Stimulated activated memory B cell treated with anti-CD40 and anti-IgM and Interleukin-4, amounts not matched to agents 10 μg/mL and 1 μg/mL and 100 μg/mL, for 72 hours (primary cell): ENCODE measurements at places on chromosomes 6 and 20.

DNA sequence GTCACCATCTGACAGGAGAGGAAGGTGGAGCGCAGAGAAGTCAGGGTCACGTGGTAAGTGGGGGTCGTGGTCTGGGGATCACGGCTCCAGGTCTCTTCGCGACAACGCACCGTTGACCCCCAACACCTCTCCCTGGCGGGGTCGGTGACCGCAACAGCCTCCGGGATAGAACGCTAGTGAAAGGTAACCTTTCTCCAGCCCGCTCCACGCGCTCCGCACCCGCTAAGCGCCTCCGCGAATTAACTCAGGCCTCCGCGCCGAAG, 600 bp upstream of the SYNJ2 start:
- no peak for ATAC-seq

DNA sequence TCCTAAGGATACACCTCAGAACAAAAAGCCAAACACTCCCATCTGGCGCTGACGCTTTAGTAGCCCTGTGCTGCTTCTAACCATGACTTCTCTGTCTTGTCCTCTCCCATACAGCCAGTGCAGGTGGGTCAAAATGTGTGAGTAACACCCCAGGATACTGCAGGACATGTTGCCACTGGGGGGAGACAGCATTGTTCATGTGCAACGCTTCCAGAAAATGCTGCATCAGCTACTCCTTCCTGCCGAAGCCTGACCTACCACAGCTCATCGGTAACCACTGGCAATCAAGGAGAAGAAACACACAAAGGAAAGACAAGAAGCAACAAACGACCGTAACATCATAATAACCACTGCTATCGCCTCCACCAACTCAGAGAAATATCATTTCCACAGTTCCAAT, 1.4 kb downstream of the DEFB132 start:
- no peak for ATAC-seq

GRCh38 chr20:53085720-53086119, 113.6 kb downstream of the TSHZ2 start:
- ATAC-seq, result peak; percentile 87

- no peak for ATAC-seq
Observed at GRCh38 chr6:154329350-154330170, 27.0 kb downstream of the IPCEF1 start.

DNA sequence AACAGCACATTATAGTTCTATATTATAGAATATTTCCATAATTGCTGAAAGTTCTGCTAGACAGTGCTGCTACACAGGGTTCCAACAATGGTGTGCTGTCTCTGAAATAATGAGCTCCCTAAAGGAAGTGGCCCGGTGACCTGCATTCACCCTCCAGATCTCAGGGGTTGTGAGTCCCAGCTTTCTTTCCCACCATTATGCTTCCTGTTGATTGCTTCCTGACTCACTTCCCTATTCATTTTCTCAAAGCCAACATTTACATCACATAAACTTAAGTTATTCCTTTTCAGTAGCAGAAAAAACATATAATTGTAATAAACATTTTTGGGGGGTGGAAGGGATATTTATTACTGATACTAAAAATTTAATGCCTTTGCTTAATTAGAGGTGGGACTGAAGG, 12.9 kb upstream of the CCN6 start:
- no peak for ATAC-seq

- no peak for ATAC-seq
Observed at GRCh38 chr20:5524896-5525295, 208.1 kb upstream of the PROKR2 start.

- no peak for ATAC-seq
Observed at GRCh38 chr20:51594236-51595057, 51.9 kb upstream of the NFATC2 start.

DNA sequence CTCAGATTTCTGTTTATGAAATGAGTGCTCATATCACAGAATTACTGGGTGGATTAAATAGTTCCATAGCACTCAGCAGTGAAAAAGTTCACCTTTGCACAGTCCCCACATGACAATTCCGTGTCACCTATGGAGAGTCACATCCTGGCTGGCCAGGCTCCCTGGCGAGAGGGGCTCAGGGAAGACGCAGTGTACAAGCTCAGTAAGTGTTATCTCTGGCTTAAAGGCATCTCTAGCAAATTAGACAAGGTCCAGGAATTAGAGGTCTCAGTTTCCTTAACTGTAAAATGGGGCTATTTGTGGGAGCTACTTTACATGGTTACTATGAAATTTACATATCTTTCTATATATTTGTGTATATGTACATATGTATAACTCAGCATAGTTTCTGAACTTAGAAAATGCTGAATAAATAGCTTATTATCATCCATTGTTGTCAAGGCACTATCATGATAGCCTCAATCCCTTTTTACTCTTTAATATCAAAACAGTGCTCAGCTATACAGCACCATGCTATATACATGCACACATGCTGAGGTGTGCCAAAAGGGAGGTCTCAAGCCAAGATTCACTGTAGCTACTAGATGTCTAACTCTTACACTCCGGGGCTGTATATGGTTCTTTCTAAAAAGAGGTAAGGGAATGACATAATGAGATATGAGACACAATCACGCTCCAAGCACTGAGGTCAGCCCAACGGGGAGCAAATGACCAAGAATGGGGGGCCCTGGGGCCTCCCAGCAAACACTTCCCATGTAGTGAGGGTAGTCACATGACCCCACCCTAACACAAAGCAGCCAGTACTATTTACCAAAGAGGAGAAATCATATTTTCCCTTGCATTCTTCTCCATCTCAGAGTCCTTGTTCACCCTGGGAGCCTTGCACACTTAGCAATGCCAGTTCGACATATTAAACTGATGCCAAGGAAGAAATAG, 59.4 kb downstream of the SLC22A23 start:
- ATAC-seq, result no peak

- no peak for ATAC-seq
Observed at GRCh38 chr6:85416049-85416448, 33.8 kb upstream of the NT5E start.

- no peak for ATAC-seq
Observed at GRCh38 chr6:706819-707381, 14.0 kb upstream of the EXOC2 start.

- ATAC-seq, result no peak
Observed at GRCh38 chr20:38877483-38877882, 48.7 kb upstream of the FAM83D start.

GRCh38 chr20:63297796-63298572, 5.0 kb downstream of the COL20A1 start:
- ATAC-seq, result no peak

- ATAC-seq, result no peak
Observed at GRCh38 chr6:14476793-14477531, 359.4 kb downstream of the CD83 start.

- ATAC-seq, result no peak
Observed at GRCh38 chr6:87391334-87391733, 16.4 kb upstream of the CFAP206 start.

DNA sequence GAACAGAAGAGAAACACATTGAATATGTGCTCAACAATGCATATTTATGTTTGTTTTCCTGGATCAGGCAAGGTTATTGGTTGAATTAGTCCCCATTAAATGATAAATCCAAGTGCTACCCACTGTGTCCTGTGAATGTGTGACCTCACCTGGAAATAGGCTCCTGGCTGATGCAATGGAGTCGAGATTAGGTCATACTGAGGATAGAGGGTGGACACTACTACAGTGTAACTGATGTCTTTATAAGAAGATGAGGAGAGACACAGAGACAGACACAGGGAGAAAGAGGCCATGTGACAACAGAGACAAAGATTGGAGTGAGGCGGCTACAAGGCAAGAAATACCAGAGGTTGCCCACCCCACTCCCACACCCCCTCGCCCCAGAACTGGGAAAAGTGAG, 559.3 kb downstream of the C6orf118 start:
- ATAC-seq, result no peak

DNA sequence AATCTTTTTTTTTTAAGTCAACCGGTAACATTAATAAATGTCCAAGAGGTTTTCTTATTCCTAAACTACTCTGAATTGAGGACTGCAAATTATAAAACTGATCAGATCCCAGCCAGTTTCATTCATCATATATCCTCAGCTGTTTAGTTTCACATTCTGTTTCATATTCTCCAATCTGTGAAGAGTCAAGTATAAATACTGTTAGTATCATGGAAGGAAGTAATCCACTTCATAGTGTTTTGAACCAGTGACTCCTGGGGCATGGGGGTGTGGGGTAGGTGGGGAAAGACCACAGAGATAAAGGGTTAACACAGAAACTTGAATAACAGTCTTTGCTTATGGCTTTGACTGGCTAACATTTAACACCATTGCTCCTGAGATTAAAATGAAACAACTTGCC, 69.9 kb downstream of the FYN start:
- no peak for ATAC-seq

GRCh38 chr6:139335447-139336210, 38.8 kb downstream of the CITED2 start:
- ATAC-seq, result no peak

- ATAC-seq, result no peak
Observed at GRCh38 chr6:157887892-157888291, 64.8 kb downstream of the SNX9 start.

DNA sequence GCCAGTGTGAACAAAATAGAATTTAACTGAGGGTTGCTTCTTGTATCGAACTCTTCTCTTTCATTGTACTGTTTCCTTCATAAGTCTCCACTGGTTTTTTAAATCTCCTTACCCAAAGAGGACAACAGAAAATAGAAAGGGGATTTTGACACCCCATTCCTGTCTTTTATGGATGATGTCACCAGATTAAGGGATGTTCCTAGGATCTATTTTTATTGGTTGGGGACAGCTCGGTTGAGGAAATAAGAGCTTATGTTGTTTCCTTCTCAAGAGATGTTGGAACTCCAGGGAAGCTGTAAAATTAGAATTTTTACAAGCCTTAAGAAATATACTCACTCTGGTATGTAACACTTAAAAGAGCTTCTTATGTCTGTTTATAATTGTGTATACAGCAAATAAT, 171.5 kb downstream of the PHF3 start:
- ATAC-seq, result no peak

DNA sequence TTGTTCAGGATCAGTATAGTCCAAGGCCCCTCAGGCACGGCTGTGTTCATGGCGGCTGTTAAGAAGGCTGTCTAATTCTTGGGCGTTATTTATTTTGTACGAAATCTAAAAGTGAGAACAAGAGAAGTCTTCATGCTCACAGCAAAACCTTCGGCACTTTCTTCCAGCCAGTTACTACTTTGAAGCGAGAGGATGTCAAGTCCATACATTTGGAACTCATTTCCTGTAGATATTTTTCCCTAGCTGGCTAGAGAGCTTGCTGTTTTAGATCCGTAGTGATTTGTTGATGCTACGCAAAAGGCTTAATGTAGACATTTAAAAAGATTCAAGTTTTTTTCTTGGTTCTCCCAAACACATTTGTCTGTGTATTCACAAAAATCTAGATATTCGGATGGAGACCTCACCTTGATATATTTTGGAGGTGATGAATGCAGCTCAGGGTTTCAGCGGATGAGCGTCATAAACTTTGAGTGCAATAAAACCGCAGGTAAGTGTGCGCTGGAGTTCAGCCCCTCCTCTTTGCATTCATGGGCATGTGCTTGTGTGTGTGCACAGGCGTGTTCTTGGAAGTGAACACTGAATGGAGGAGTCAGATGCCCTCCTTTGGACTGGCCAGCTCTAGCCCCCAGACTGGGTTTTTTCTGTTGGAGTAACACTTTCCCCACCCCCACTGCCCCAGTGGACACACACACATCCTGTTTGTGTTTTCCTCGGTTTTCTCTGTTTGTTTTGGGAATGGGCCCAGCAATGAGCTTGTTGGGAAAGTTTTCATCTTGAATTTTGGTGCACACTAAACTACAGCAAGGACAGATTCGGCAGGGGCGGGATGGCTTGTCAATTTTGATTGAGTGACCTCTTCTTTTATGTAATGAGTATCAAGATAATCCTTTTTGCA, 65.4 kb downstream of the IGF2R start:
- no peak for ATAC-seq

DNA sequence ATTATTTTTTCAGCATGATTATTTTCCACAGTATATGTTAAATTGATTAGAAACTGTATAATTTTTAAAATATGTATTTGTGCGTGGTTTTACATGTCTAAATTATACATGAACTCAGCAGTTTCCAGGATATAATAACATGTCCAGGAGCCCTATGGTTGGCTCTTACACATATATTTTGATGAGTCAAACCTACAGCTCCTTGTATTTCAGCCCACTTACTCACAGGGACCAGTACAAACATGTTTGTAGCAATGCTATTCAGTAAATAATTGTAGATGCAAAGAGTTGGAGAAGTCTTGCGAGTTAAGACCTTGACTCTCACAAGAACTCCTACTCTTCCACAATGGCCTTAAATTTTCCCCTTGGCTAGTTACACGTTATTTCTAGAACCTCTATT, 107.2 kb upstream of the SASH1 start:
- ATAC-seq, result no peak

- no peak for ATAC-seq
Observed at GRCh38 chr20:43665466-43666176, 1.3 kb upstream of the MYBL2 start.

DNA sequence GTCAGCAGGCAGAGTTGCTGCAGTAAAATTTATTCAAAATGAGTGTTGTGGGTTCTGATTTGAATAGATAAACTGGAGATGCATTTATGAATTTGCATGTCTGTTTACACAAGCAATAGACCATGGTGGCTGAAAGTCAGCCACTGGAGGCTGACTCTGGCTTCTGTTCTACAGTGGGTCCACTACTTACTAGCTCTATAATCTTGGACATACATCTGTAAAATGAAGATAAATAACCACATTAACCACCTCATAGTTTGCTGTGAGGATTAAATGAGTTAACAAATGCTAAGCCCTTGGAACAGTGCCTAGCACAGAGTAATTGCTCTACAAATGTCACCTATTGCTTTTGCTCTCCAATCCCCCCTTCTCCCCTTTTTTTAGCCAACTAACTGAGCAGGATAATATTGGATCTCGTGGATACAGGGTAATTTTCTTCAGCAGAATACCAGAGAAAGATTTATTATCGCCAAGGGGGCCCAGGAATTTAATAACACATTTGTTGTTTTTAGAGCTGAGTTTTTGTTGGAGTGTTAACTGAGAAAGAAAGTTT, 1.4 kb upstream of the PM20D2 start:
- no peak for ATAC-seq

- ATAC-seq, result no peak
Observed at GRCh38 chr20:8321001-8321400, 188.9 kb downstream of the PLCB1 start.

GRCh38 chr20:6044115-6044514, 9.7 kb downstream of the LRRN4 start:
- ATAC-seq, result no peak

DNA sequence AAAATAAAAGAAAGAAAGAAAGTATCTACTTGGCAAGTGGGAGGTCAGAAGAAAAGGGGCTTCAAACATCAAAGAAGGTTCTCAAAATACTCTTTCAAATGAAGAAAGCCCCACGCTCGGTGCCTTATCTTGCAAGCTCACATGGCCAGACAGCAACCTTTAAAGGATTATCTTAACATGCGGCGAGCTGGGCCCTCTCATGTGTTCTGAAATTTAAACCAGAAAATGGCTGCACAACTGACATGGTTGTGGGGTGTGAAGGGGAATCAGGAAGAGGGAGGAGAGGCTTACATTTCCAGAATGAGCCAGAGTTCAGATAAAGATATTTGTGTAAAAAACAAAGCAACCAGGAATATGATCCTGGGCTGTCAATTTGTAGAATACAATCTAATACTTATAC, 363.1 kb downstream of the PRKN start:
- no peak for ATAC-seq
